NCI-H1694 (cell line): ENCODE measurements at places on chromosomes 4 and X.

GRCh38 chr4:38174801-38175200 lies 214.6 kb downstream of the PTTG2 start:
- DNase-seq, result no peak

GRCh38 chr4:76543378-76543777 lies 108.3 kb downstream of the SHROOM3 start:
- DNase-seq, result no peak

DNA sequence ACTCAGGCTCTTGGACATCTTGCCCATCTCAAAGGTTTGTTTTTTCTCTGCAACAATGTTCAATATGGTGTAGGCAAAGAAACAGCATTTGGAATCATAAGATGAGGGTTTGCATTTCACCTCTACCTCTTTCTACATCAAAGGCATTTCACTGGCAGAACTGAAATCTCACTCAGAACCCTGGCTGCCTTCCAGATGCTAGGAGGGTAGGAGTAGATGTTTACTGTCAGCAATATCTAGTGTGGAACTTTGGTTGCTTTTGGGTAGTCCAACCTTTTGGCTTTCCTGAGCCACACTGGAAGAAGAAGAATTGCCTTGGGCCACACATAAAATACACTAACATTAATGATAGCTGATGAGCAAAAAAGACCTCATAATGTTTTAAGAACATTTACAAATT lies 297.0 kb upstream of the KLF3 start:
- DNase-seq, result no peak

- DNase-seq, result no peak
Measured at GRCh38 chr4:127498366-127498765, 134.4 kb upstream of the INTU start.

DNA sequence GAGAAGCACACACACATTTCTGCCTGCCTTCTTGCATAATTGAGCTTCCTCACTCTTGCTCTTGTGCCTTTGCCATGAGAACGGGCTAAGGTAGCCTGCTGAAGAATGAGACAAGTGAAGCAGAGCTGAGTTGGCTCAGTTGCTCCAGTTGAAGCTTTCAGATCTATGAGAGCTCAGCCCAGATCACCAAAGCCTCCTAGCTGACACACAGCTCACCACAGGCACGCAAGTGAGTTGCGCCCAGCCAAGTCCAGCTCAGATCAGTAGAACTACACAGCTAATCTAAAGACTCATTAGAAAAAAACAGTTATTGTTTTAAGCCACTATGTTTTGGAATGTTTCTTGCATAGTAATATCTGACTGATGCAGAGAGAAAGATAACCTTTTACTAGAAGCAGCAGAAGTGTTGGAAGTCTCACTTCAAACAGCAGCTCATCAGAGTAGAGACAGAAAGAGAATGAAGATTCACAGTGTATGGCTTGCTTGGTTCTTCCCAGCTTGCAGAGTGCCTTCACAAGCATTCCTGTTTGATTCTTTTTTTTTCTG lies 362.4 kb downstream of the MID1IP1 start:
- DNase-seq, result no peak

DNA sequence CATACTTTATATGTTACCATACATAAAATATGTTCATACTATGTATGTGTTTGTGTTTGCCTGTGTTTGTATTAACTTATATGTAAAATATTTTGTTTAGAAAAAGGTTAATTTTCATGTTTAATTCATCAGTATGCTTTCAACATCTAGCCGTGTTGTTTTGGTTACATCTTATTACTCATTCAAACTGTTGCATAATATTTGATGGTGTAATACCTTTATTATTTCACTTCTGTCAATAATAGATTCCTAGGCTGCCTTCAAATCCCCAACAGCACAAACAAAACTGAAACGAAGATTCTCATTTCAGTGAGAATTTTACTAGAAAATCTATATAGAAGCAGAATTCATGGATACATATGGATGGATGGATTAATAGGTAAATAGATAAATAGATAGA lies 462.3 kb upstream of the ADGRL3 start:
- no peak for DNase-seq
